ENCODE measurements at places on chromosomes 6 and 20.

- no peak for DNase-seq
These were observed 67.7 kb upstream of the GCM1 start for GRCh38 chr6:53216301-53216700.

DNA sequence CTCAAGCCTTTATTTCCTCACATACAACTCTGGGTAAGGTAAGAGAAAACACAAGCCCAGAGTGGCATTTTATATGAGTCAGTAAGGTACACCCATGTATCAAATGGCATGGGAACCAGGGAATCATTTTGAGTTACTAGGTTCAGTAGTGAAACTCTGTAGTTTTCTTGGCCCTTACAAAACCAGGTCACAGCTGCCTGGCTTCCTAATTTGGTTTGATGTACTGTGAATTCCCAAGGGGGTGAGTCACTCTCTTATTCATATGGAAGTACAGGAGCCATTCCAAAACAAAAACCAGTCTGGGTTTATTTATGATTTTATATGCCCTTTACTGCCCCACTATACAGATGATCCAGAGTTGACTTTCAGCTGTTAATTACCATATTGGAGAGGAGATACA, 70.7 kb downstream of the PDE7B start:
- no peak for DNase-seq

DNA sequence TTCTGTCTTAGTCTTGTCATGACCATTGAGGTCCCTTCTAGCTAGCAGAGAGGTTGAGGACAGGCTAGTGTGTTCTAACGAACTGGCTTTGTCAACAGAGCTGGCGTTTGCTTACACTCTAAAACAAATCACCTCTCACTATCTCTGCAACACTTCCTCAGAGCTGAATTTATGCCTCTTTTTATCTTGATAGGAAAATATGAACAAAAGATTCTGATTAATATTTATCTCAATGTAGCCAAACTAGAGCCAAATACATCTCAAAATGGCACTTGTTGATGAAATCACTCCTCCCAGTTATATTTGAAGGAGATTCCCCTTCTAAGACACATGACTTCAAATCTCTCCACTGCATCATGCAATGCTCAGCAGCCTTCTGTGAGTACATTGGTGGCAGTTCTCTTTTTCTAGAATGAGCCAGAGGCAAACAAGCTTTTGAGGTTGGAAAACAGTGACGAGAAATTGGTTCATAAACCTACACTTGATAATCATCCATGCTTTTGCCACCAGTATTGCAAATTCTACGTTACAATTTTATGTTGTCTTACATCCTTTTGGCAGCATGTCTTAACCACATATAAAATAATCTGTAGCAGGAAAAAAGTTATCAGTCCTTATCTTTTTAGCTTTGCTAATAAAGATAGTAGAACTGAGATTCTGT, 615.7 kb upstream of the CITED2 start:
- DNase-seq = no peak

GRCh38 chr6:165768961-165769360, 105.9 kb upstream of the PDE10A start:
- no peak for DNase-seq

DNA sequence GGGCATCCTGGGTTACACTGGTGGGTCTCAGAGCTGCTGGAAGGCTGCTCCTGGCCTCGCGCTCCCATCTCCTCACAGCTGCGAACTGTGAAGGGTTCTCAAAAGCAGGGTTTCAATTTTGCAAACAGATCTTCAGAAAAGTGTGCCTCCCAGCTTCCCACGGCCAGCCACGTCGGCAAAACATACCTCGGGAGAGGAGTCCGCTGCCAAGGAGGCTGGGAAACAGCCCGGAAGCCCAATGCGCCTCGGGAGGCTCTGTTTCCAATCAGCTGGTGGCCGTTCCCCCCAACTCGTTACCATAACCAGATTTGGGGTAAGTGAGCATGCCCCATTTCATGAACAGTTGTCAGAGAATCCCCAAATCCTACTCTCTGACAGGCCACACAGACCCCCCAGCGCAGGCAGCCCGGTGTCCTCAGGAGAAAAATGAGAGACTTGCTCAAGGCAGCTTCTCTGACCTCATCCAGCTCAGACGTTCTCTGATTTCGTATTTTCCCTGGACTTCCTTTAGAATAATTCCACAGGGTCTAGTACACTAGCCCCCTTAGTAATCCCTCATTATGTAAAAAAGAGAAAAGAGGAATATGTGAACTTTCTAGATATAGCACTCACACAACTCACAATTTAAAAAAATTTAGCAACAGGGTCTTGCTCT, 98.4 kb downstream of the SNX5 start:
- no peak for DNase-seq

GRCh38 chr20:4961746-4962145, 39.6 kb downstream of the SLC23A2 start:
- no peak for DNase-seq

DNA sequence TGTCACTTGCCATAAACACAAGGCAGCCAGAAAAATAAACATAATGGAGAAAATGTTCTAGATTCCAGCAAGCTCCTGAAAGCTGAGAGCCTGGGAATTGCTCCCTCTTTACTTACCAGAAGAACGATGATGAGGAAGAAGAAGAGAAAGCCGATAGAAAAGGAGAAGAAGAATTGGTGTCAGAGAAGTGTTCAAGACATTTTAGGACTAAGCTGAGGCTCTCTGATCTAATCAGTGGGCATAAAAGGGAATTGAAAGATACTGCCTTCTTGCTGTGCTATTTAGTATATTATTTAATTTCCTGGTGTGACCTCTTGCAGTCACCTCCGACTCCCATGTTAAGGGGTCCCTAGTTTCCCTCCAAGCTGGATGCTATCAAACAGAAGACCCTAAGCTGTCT, 316.6 kb upstream of the JARID2 start:
- DNase-seq = no peak

DNA sequence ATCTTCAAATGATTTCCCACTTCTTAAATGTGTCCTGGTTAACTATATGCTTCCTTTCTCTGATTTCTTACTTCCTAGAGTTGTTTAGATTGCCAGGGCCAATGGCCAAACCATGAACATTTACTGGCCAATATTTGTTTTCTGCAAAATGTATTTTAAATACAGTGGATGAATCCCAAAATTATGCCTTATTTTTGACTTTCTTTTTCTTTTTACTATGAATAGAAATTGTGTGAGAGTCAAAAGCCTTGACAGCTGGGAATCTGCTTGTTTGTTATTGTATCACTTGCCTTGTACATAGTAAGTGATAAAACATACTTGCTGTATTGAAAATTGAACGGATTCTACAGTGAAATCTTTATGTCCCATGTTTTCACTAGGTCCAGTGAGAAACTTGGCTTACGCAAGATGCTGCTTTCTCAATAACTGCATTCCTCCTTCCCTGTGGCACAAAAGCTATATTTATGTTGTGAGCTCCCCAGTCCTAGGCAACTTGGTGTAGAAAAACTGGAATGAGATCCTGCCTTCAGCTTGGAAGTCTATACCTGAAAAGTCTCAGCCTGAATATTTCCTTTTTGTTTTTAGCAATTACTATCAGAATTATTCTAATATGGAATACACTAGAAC, 295.2 kb downstream of the EPHA7 start:
- DNase-seq = no peak

- no peak for DNase-seq
These were observed 102.8 kb downstream of the NRSN1 start for GRCh38 chr6:24228681-24229255.

DNA sequence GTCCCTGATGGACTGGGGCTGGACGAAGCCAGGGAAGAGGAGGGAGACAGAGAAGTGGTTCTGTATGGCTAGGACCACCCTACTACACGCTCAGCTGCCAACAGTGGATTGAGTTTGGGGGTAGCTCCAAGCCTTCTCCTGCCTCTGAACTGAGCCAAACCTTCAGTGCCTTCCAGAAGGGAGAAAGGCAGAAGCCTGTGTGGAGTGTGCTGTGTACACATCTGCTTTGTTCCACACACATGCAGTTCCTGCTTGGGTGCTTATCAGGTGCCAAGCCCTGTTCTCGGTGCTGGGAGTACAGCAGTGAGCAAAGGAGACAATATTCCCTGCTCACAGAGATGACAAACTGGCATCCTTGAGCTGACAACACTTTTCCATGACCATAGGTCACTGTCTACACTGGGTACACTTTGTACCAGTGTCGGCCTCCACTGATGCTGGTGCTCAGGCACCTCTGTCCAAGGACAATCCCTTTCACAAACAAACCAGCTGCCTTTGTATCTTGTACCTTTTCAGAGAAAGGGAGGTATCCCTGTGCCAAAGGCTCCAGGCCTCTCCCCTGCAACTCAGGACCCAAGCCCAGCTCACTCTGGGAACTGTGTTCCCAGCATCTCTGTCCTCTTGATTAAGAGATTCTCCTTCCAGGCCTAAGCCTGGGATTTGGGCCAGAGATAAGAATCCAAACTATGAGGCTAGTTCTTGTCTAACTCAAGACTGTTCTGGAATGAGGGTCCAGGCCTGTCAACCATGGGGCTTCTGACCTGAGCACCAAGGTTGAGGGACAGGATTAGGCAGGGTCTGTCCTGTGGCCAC, 11.3 kb upstream of the RBCK1 start:
- DNase-seq = no peak

DNA sequence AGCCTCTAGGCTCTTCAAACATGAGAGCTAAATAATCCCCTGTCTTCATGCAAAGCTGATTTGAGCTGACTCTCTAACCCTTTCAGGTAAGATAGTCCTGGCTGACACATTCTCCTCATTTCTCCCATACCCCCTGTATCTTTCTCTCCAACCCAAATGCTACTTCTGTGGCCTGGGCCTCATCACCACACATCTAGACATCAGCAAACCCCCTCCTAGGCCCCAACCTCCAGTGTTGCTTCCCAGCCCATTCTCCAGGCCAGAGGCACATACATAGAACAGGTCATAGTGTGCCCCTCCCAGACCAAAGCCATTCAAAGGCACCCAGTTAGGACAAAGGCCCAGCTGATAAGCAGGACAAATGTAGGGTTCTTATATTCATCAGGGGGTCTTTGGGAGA, 84.9 kb downstream of the ANKRD60 start:
- DNase-seq = no peak

DNA sequence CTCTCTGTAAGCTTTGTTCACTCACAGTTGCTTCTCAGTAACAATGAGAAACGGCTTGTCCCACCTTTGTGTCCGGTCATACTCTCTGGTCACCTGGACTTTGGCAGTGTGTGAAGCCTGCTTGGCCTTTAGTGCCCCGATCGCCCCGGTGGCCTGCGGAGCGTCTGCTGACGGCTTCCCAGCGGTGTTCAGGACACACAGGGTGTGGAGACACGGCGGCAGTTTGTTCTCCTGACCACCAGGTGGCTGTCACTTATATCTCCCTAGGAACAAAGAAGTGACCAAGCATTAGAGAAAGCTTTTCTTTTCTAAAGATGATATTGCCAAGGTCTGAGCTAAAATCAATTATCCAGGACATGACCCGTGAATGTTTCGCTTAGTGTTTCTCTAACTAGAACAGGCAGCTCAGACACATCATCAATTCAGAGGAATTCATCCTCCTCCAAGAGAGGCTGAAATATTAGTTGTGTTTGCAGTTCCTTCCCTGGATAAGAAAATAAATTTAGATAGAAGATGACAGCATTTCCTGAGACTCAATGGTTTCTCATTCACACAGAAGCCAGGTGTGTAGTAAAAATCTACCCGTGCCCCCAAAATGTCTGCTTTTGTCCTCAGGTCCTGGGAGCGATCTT, 167.4 kb upstream of the THBS2 start:
- no peak for DNase-seq

DNA sequence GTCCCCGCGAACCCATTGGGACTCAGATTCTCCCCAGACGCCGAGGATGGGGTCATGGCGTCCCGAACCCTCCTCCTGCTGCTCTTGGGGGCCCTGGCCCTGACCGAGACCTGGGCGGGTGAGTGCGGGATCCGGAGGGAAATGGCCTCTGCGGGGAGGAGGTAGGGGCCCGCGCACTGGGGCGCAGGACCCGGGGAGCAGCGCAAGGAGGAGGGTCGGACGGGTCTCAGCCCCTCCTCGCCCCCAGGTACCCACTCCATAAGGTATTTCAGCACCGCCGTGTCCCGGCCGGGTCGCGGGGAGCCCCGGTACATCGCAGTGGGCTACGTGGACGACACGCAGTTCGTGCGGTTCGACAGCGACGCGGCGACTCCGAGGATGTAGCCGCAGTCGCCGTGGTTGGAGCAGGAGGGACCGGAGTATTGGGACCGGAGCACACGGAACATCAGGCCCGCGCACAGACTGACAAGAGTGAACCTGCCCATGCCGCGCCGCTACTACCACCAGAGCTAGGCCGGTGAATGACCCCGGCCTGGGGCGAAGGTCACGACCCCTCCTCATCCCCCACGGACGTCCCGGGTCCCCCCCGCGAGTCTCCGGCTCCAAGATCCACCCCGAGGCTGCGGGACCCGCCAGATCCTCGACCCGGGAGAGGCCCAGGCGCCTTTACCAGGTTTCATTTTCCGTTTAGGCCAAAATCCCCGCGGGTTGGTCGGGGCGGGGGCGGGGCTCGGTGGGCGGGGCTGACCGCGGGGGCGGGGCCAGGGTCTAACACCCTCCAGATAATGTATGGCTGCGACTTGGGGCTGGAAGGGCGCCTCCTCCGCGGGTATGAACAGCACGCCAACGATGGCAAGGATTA, 15.7 kb upstream of the HLA-A start:
- DNase-seq = peak; percentile 81

GRCh38 chr6:118489990-118490389, 58.1 kb upstream of the PLN start:
- DNase-seq = no peak
